ENCODE measurements at places on chromosomes 7 and 10.

DNA sequence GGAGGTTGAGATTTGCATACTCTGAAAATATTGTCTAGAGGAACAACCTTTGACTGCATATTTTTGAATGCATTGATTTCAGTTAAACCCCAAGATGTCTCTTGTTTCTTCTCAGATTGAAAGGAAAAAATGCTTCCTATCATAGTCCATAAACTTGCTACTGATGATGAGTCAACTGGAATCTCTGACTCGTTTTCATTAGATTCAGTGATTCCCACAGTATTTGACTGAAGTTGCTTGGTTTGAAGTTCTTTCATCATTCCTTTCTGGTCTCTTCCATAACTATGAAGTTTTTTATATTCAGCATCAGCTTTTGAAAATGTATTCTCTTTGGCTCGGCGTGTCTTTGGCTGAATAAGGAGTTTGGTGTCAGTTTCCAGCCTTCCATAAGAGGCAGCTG lies 10.7 kb downstream of the PEX1 start:
- no peaks in the 10 kb centered on the region for H3K27me3 ChIP-seq
- no peak for DNase-seq
- no peak overlapping the region for H3K4me3 ChIP-seq

- H3K4me3 ChIP-seq = no peak overlapping the region
- H3K27ac ChIP-seq = no peak overlapping the region
- H3K27me3 ChIP-seq = no peaks in the 10 kb centered on the region
- peak; percentile 21 for DNase-seq
Measured at GRCh38 chr7:137287651-137288258, 55.8 kb downstream of the PTN start.

DNA sequence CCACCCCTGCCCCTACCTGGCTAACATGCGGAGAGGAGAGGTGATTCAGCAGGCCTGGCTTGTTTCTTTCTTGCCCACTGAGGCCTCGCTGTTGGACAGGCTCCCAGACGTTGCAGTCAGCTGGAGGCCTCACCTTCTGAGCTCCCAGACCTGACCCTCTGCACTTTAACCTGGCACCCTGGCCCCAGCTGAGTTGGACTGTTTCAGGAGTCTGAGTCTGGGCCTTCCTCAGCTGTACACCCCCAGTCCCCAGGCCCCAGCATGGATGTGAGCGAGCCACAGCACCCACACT lies 35.0 kb downstream of the UNC5B start:
- no peak overlapping the region for H3K4me3 ChIP-seq
- H3K36me3 ChIP-seq = peaks cover 10% of the 10 kb centered on the region
- DNase-seq = no peak
- H3K27me3 ChIP-seq = peaks cover 17% of the 10 kb centered on the region

- DNase-seq = no peak
- H3K4me3 ChIP-seq = no peak overlapping the region
- no peaks in the 10 kb centered on the region for H3K36me3 ChIP-seq
- no peak overlapping the region for H3K27ac ChIP-seq
- H3K4me1 ChIP-seq = peaks cover 24% of the 10 kb centered on the region
Measured at GRCh38 chr7:94179466-94179865, 175.3 kb upstream of the BET1 start.

GRCh38 chr7:1187127-1187526 lies 27.1 kb upstream of the ZFAND2A start:
- H3K27me3 ChIP-seq = peaks cover 11% of the 10 kb centered on the region
- no peaks in the 10 kb centered on the region for H3K36me3 ChIP-seq
- no peak overlapping the region for H3K4me3 ChIP-seq
- no peak overlapping the region for H3K27ac ChIP-seq
- H3K4me1 ChIP-seq = peaks cover 8% of the 10 kb centered on the region

DNA sequence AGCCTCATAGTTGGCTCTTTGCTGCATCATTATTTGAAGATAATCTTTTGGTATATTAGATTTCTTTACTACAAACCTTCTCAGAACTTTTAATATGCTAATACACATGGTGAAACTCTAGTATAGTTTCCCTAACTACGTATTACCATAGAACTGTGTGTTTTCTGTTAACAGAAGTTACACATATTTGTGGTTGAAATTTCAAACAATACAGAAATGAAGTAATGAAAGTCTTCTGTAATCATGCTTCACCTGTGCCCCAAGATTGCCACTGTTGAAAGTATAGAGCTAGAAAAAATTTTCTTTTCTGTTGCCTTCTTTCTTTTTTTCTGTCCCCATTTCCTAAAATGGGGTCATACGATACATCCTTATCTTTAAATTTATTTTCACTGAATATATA lies 9.1 kb downstream of the BMPR1A start:
- peaks cover 7% of the 10 kb centered on the region for H3K27me3 ChIP-seq
- no peak overlapping the region for H3K4me3 ChIP-seq
- H3K36me3 ChIP-seq = no peaks in the 10 kb centered on the region
- no peak overlapping the region for H3K27ac ChIP-seq
- no peak for DNase-seq

DNA sequence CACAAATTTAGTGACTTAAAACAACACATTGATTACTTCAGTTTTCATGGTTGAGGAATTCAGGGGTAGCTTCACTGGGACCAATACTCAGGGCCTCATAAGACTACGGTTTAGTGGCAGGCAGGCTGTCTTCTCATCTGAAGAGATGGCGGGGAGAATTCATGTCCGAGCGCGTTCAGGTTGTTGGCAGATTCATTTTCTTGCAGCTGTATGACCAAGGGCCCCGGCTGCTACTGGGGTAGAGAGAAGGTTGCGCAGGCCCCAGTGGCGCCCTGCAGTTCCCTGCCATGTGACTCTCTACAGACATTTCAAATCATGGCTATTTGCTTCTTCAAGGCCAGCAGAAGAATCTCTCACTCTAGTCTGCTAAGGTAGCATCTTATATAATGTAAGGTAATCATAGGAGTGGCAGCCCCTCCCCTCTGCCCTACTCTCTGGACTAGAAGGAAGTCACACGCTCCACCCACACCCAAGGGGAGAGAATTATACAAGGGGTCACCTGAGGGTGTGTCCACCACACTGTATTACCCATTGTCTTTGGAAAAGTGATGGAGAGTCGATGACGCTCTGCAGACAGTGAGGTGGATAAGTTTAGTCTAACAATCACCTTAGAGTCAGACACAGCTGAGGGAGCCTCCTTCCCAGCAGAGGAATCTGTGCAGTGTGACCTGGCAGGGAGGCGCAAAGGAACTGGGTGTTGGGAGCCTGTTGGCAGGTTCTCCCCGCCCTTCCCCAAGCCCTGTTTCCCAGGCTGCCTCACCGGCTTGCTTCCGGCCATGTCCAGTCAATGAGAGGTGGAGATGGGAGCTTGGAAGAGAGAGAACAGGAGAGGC lies 35.7 kb upstream of the PLEKHA1 start:
- peaks cover 4% of the 10 kb centered on the region for H3K4me1 ChIP-seq
- H3K27me3 ChIP-seq = peaks cover 4% of the 10 kb centered on the region
- H3K36me3 ChIP-seq = no peaks in the 10 kb centered on the region
- H3K4me3 ChIP-seq = no peak overlapping the region
- no peak for DNase-seq
- H3K27ac ChIP-seq = no peak overlapping the region

GRCh38 chr10:87177-88080 lies 38.3 kb upstream of the TUBB8 start:
- no peak for DNase-seq
- no peaks in the 10 kb centered on the region for H3K36me3 ChIP-seq
- H3K4me1 ChIP-seq = no peaks in the 10 kb centered on the region
- peaks cover 8% of the 10 kb centered on the region for H3K27me3 ChIP-seq
- H3K27ac ChIP-seq = no peak overlapping the region

DNA sequence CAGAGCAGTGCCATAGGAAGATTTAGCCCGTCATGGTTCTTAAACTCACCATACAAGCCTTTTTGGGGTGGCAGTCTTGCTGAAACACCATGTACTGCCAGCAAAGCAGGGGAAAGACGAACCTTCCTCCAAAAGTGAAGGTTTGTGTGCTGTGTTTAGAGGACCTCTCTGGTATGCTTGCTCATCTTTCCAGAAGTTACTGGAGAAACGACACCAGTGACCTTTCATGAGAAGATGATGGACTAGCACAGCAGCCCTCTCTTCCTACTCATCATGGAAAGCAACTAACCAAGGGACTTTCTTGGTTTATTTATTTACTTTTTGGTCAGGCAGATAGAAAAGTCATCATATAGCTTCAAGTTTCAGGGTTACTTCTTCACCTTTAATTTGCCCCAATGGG lies 247.4 kb downstream of the PTEN start:
- no peaks in the 10 kb centered on the region for H3K36me3 ChIP-seq
- H3K27me3 ChIP-seq = no peaks in the 10 kb centered on the region
- H3K4me1 ChIP-seq = peaks cover 4% of the 10 kb centered on the region
- no peak overlapping the region for H3K4me3 ChIP-seq
- DNase-seq = no peak

Measured in endothelial cell (in vitro differentiated cells).